ENCODE measurements at places on chromosomes 7 and 10.

GRCh38 chr10:13732465-13732881 is 145.7 kb downstream of the PRPF18 start:
- DNase-seq = no peak

DNA sequence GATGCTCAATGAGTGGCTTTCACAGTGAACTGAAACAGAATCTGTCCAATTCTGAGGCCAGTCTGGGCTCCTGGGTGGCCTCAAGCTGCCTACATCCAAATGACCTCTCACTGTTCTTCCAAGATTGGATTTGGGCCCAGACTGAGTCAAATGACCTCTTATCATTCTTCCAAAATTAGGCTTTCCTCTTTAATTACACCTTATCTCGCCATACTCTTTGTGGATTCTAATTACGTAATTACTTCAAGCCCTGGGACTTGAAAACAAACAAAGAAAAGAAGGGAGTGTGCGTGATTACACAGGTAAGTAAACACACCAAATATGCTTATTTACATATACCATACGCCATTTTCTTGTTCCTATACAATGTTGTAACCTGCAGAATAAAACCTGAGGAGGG is 18.8 kb downstream of the SORBS1 start:
- DNase-seq = peak; percentile 22

DNA sequence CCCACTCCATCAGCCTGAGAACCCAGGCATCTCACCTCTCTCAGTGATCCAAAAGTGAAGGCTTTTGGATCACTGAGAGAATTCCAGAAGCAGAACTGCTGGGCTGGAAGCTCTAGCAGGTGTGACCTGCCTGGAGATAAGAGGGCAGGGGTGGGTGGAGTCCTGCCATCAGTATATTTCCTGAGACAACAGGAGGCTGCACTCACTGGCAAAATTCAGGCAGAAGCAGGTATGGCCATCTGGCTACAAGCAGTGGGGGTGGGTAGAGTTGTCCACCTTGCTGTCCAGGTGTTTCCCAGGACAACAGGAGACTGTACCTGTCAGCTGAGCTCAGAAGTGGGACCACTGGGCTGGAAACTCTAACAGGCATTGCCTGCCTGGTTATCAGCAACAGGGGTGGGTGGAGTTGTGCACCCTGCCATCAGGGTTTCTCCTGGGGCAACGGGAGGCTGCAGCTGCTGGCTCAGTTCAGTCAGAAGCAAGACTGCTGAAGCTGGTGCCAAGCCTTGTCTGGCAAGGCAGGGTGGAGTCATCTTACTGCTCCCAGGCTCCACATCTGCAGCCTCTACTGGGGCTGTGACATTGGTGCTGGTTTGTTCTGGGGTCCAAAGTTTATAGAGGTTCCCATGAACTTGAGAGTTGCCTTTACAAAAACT is 47.2 kb upstream of the SFTPD start:
- no peak for DNase-seq

DNA sequence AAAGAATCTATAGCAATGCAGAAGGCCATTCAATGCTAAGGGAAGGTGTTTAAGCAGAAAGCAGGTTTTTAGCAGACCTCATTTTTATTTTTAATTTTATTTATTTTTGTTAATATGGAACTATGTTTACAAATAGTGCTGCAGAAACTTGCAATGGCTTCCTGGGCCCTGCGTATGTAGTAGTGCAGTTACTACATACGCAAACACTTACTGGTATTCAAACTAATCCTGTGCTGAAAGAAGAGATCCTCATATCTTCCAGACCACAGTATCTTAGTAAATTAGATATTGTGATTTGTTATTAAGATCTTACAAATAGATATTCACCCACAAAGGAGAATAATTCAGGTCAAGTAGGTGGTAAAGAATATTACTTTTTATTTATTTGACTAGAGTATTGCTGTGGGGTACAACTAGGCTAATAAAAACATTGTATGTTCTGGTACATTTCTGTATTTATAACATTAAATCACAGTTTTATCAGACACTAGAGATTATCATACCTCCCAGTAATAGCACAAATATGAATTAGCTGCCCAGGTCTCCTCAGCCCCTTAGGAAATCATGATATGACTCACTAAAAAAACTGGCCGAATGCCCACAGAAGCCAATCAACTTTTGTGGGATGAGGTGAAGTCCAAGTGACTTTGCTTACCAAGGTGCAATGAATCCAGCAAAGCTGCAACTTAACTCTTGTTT is 57.6 kb downstream of the RNLS start:
- DNase-seq = peak; percentile 87

DNA sequence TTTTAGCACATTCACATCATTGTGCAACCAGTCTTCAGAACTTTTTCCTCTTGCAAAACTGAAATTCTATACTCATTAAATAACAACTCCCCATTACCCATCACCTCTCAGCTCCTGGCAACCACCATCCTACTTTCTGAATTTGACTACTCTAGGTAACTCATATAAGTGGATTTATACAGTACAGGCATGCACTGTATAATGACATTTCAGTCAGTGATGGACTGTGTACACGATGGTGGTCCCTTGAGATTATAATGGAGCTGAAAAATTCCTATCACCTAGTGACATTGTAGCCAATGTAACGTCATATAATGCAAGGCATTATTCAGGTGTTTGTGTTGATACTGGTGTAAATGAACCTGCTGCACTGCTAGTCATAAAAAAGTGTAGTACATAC is 60.1 kb downstream of the BTRC start:
- peak; percentile 8 for DNase-seq

DNA sequence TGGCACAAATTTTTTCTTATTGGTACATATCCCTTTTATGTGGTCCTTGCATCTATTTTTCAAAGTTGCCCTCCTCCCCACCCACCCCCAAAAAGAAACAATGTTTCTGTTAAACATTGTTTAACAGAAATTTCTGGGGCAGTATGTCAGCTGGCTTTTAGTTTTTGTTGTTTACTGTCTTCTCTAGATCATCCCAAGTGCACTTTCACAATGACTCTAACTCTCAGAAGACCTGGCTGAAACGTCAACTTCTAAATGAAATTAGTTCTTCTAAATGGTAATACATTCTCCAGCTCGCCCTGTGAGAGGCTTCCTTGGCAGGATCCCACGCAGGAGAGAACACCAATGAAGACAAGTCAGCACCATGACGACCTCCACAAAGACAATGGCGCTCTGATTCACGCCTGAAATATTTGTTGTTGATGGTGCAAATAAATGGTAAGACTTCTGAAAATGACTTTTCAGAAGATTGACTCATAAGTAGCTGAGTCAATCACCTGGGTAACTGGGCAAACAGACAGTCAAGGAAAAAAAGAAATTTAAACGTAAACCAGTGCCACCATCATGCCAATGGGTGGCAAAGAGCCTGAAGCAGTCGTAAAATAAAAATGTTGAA is 293.7 kb downstream of the FZD1 start:
- peak; percentile 99 for DNase-seq

DNA sequence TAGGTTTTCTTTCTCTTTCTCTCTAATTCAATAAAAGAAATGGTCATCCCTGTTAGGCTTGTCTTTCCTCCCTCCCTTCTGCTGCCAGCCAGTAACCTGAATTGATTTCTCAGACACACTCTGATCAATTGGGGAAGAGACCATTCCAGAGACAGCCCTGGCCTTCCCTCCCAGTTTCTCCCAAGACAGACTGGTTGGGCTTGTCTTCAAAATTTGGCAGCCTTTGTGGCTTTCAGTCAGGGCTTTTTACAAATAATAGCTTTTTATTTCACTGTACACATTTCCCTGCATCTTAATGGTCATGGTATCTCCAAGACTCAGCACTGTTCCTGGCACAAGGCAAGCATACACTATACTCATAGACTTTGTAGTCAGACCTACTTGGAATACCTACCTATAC is 33.9 kb downstream of the BCAP29 start:
- DNase-seq = no peak

DNA sequence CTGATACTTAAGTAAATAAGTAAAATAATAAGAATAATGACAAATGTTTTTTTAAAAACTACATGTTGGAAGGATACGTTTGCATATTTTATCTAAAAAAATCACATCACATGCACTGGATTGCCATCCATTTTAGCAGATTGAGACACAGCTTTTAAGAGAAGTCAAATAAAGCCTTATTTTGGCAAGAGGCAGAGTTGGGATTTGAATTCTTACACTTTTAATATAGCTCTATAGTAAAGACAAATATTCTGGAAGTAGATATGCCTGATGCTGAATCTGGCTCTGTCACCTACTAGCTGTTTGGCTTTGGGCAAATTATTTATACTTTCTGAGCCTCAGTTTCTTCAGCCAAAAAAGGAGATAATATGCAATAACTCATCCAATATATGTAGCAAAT is 386.4 kb downstream of the ETV1 start:
- no peak for DNase-seq

- no peak for DNase-seq
Measured at GRCh38 chr7:110718503-110719205, 372.3 kb upstream of the LRRN3 start.

DNA sequence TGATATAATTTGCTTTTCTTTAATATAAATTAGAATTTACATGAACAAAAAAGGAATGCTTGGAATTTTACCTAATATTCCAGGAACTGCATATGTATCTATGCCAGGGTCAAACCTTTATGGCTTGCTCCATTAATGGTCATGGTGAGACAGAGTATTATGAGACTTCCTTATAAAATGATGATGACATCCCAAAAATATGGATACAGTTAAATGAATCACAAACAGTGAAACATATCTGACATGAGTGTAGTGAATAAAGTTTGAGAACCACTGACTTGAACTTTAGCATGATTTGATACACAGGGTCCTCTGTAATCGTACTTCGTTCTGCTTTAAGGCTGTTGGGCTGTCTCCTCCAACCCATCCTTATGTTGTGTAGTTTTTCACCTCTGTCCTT is 51.8 kb downstream of the MARCHF5 start:
- peak; percentile 59 for DNase-seq

DNA sequence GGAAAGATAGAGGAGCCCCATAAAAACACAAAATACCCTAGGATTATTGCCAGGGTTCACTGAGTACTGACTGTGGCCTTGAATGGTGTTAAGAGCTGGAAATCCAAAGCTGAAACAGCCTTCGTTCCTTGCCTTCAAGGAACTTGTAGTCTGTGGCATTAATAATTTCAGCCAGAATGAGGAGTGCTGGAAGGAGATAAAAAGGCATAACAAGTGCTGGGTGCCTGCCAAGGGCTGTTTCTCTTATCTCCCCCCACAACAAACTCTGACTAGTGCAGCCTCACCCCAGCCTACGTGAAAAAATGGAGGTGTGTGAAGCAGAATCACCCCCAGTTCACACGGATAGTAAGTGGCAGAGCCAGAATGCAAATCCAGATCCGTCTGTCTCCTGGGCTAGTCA is 199.1 kb upstream of the LYZL2 start:
- no peak for DNase-seq

DNA sequence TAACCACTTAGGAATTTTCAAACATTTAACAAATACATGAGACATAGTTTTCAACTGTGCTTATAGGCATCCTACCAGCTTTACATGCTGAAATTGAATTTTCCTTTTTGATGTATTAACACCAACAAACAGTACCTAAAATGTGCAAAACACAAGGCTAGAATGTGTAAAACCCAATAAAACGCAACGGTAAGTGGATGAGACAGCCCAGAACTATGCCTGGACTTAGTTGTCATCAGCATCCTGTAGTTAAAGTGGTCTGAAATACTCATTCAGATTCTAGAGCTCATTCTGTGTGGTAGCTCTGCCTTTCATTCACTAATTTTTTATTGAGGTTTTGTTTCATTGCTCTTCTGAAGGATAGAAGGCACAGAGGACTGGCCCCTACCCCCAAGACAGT is 137.1 kb downstream of the BMPER start:
- no peak for DNase-seq

GRCh38 chr7:38274486-38274885 is 1.1 kb upstream of the TARP start:
- DNase-seq = no peak

DNA sequence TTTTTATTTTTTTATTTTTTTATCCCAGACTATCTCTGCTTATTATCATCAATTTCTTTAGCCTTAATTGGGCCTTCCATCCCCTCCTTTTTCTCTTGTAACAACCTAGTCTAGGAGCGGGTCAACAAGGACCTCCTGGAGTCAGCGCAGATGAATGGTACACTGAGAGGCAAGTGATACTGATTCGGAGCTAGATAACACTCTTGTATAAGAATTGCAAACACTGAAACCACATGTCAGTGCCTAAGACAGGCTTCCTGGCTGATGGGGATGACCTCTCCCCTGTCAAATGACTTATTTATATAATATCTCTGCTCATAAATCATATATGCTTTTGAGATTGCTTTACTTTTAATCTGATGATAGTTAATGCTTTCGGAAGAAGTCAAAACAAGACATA is 22.7 kb downstream of the BPGM start:
- no peak for DNase-seq

DNA sequence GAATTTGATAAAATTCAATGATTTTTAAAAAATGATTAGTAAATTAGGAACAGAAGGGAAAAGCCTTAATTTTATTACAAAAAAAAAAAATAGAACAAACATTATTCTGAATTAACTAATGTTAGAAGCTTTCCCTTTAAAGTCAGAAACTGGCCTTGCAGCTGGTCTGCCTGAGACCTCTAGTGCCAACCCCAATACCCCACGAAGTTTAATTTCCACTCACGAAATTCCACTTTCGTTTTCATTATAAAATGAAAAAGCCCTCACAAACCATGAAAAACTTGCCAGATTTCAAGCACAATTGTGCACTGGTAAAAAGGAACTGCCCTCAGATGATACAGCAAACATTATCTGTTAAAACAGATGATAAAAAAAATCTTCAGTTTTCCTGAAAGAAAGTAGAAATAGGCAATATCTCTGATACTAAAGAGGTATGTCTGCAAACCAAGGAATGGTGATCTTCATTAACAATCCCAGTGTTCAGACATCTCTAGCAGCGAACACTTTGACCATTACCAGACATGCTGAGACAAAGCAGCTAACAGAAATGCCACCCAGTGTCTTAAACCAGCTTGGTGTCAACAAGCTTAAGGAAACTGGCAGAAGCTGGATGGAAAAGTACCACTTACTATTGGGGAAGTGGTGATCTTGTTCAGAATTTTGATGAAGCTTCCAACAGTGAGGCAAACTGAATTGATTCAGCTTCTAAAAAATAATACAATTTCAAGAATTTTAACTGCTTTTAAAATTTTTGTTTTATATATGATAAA is 80.2 kb downstream of the PALS2 start:
- DNase-seq = peak; percentile 17

DNA sequence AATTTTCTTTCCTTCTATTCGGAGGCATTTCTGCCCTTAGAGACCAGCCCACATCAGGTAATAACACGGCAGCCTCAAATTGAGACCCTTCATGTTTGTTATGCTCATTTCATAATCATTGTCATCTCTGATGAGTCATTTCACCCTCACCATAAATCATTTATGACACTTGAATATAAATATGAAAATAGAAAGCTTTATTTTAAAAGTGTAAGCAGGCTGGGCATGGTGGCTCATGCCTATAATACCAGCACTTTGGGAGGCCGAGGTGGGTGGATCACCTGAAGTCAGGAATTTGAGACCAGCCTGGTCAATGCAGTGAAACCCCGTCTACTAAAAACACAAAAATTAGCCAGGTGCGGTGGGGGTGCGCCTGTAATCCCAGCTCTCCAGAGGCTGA is 57.4 kb upstream of the EGFR start:
- DNase-seq = peak; percentile 69

GRCh38 chr10:9951481-9952257 is 1066.0 kb upstream of the CELF2 start:
- DNase-seq = no peak

GRCh38 chr7:150476819-150477631 is 26.6 kb downstream of the GIMAP8 start:
- no peak for DNase-seq

- peak; percentile 97 for DNase-seq
Measured at GRCh38 chr10:70578371-70578947, 24.1 kb downstream of the PRF1 start.

GRCh38 chr10:32347363-32348022 is 535 bp upstream of the EPC1 start:
- no peak for DNase-seq

Data from bronchial epithelial cell (primary cell).